Omental fat pad (tissue), 4 donors: ENCODE measurements at places on chromosomes 1 and 21.
A peak's percentile ranks its signal among the peaks of the same experiment; 100 is the strongest.

GRCh38 chr1:228898582-228898992 lies 163.3 kb downstream of the RHOU start:
- no peak for DNase-seq

DNA sequence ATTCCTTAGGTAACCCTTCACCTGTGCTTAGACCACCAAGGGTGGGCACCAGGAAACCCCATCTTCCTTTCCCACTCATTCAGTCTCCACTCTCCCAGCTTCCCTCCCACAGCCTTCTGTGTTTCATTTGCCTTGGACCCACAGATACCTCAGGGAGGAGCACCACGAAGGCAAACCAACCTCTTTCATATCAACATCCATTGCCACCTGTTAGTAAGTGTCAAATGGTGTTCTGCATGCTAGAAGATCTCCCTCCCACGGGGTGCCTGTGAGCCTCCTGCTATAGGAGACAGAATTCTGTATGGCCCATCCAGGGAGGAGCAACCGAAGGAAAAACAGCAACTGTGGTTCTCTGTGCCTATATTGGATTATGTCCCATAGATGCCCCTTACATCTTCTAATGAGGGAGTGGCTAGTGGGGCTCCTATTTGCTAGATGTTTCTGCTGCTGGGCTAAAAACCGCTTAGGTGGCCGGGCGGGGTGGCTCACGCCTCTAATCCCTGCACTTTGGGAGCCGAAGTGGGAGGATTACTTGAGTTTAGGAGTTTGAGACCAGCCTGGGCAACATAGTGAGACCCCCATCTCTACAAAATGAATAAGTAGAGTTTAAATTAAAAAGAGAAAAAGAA lies 25.6 kb upstream of the SCCPDH start:
- no peak for DNase-seq

DNA sequence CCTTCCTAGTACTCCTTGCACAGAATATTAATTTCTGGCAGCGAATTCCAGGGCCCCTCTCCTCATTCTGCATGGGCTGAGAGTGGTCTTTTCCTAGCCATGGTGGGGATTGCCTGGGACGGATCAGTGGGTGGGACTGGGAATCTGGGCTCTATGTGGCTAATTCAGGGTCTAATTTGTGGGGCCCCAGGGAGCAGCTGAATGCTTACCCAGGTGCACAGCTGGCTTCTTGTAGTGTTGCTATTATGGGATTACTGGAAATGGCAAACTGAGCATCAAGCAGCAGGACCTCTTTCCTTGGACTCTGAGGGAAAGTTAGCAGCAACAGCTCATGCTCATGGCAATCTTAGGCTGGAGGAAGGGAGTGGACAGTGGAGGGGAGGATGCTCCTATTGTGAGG lies 187.1 kb upstream of the CACNA1E start:
- DNase-seq = no peak

DNA sequence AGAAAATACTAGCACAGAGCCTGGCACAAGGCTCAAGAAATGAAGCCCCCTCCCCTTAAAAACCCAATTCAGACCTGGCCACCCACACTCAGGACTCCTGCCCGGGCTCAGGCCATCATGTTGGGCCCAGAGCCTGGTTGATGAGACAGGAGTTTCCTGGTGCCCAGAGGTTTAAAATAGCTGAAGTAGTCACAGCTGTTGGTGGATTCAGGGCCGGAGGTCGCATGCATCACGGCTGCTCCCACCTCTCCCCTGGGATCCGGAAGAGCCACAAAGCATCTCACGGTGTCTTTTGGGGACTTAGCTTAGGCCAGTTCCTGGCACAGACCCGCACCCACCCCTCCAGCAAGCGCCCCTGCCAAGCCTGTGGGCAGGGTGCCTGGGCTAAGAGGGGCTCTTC lies 2.6 kb upstream of the PADI2 start:
- DNase-seq = no peak

- DNase-seq = no peak
Observed at GRCh38 chr1:41041614-41042270, 20.2 kb upstream of the SLFNL1 start.

- no peak for DNase-seq
Observed at GRCh38 chr1:202791077-202791747, 17.0 kb downstream of the KDM5B start.

- no peak for DNase-seq
Observed at GRCh38 chr1:163875200-163875926, 553.6 kb downstream of the NUF2 start.

DNA sequence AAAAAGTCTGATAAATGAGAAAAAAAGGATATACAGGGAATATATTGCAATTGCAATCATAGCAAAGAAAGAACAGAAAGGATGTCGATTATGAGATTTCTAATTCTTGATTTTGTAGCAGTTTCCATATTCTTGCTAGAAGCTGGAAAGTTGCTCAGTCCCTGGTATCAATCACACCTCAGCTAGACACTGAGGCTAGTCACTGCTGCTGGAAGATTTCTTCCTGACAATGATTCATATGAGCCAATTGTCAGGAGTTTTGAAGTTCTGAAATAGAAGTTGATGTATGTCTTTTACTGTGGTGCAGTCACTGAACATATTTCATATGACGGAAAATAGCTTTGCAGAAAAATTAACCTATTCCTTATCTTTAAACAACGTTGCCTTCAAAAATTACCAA lies 208.4 kb upstream of the C1orf105 start:
- DNase-seq = no peak

DNA sequence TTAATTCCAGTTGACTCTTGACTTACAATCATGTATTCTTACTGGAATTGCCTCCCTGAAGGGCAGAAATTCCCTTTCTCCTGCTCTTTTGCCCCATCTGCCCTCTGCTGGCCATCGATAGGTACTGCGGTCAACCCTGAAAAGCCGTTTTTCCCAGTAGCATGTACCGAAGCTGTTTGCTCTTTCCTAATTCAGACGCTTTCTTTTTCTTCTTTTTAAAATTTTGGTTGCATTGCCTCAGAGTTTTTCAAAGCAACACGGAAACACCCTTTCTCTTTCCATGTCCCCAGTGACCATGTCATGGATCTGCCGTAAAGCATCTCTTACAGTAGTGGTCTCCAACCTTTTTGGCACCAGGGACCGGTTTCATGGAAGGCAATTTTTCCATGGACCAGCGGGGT lies 164.2 kb upstream of the C1orf21 start:
- no peak for DNase-seq

GRCh38 chr1:243770860-243771259 lies 79.2 kb downstream of the AKT3 start:
- DNase-seq = no peak

GRCh38 chr21:14438211-14438610 lies 55.3 kb upstream of the HSPA13 start:
- no peak for DNase-seq

DNA sequence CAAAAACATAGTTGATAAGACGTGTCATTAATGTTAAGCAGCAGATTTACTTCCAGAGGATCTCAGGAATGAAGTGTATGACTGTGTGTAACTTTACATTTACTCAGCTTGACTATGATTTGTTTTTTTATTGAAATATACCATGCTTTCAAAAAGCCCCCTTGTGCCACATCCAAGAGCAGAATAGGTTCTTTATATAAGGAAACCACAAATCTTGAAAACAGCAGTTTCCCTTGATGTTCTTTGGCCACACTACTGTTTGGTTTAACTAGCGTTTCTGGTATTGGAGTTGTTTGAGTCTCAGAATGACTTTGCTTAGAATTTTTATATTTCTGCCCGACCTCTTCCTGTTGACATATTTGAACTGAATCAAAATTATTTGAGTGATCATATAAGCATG lies 25.0 kb downstream of the LRRC8C start:
- no peak for DNase-seq

DNA sequence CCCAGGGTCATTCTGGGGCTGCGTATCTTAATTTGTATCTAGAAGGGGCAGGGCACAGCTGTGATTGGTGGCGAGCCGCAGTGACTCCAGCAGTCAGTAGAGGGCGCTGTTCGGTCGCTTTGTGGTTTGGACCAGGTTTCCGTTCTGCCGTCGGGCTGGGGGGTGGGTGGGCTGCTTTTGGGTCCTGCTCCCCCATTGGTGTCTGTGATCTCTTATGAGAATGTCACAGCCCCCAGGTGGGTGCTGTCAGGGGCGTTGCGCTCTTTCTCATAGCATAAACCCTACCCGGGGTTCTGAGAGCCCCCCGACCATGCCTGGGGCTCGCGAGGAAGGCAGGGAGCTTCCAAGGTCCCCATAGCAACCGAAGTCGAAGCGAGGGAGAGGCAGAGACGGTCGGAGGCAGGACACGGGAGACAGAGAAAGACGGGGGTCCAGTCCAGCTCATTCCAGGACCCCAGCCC lies 5.4 kb downstream of the TFF3 start:
- peak; percentile 62 for DNase-seq

GRCh38 chr21:15820327-15820726 lies 90.5 kb downstream of the USP25 start:
- no peak for DNase-seq

DNA sequence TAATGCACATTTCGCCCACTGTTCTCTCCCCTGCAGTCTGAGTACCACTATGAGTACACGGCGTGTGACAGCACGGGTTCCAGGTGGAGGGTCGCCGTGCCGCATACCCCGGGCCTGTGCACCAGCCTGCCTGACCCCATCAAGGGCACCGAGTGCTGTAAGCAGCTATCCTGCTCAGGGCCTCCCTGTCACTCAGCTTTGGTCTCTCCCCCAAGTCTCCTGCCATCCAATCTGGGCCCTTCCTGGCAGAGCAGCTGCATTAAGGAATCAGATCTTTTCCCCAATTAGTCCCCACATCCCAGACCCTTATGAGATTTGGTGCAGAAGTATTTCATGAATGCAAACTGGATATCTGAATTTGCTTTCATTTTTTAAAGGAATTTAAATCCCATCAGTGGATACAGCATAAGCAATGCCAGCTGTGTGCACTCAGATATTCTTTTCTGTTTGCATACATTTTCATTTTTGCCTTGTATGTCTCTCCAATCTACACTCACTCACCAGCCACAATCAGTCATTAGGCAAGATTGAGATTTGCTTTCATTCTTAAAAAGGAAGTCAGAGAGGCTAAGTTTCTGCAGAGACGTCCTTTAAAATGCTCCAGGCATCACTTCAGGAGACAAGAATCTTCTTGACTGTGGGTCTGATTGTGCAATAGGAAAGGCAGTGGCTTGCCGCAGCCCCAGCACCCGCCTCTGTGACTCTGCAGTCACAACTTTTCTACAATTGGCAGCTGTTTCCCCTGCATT lies 48.1 kb downstream of the ELAPOR1 start:
- DNase-seq = no peak

DNA sequence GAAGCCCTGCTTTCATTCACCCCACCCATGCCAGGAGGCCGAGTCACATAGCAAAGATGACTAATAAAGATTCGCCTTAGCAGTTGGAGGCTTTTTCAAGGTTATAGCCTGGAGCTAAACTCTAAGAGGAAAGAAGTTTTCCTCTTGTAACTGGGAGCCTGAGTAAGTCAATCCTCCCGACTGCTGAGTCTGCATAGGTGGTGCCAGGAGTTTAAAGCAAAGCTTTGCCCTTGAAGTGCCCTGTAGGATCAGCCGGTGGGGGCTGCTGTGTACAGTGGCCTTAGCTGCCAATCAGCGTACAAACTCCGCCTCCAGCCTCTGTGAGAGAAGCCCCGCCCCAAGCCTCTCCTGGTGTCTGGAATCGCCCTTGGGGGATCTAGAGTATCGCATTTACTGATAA lies 147.5 kb upstream of the SPATA6 start:
- no peak for DNase-seq

- DNase-seq = no peak
Observed at GRCh38 chr21:34570313-34570712, 44.6 kb downstream of the RCAN1 start.

DNA sequence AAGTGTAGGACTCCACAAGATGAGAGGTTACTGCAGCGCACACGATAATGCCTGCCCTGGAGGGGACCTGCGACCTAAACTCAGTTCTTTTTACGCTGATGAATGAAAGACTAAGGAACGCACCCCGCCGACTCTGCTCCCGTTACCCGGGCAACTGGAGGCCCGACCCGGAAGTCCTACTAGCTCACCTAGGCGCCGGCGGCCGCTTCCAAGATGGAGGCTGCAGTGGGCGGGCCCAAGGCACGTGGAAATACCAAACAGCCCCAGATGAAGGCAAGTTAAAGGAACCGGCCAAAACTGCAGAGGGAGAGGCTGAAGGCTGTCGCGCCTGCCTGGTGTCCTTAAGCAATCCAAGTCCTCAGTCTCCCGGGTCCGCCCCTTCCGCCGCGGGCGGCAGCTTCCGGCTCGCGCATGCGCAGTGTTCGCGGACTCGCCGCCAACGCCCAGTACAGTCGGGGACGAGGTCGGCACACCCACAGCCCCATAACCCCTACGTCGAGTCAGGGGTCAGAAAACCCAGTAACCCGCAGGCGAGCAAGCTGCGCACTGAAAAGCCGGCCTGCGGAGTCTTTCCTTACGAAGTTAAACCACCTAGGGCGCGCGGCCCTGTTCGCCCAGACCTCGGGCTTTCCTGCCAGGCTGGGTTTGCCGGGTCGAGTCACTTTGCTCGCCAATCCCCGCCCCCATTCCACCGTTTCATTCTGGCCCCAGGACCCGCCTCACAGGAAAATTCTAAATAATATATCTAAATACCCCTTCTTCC lies at the start of gene SETD4:
SETD4 (minus strand) TSS at position 368 of the 763 bp plus-strand sequence. CDS start 1,638 bp downstream, outside the sequence.
- peak; percentile 74 for DNase-seq

GRCh38 chr1:212920246-212920645 lies 30.1 kb upstream of the VASH2 start:
- no peak for DNase-seq

DNA sequence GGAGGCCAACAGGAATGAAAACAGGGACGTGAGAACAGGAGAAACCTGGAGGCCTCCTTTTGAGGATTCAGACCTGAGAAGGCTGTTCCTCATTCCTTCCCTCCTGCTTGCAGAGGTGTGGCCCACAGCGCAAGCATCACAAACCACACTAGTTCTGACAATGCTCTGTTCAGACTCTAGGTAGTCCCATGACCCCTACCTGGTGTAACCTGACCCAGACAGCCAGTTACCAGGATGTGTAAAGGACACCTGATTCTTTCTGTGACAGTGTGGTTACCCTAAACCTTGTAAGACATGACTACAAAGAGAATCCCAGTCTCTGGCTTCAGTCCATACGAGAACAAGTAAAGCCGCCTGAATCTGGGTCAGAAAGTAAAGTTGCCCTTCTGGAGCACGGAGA lies 3.2 kb downstream of the MECR start:
- DNase-seq = no peak

DNA sequence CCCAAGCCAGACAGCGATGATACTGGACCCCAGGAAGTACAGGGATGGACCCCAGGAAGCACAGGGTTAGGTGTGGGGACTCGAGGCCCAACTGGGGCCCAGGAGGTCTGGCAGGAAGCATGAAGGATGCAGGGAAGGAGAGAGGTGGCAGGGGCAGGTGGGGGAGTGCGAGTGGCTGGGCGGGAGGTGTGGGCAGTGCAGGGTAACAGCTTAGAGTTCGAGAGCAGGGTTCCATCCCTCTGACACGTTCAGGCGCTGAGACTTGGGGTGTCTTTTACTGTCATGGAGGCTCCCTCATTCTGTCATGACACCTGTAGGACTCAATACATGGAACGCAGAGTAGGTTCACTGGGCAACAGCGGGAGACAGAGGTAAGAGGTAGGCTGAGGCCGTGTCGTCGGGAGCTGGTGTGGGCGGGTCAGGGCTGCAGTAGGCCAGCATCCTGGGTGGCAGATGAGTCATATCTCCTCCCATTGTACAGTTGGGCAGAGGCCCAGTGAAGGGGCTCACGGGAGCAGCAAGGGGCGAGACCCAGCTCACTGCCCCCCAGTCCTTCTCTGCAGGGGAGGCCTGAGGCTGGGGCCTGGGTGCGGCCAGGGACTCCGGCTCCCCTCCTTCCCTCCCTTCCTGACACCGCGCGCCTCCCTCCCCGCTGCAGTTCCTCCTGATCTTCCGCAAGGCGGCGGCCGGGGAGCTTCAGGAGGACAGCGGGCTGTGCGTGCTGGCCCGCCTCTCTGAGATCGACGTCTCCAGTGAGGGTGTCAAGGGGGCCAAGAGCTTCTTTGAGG lies 11.6 kb upstream of the CTRC start:
- no peak for DNase-seq
